ENCODE measurements at places on chromosomes 13 and 19.

DNA sequence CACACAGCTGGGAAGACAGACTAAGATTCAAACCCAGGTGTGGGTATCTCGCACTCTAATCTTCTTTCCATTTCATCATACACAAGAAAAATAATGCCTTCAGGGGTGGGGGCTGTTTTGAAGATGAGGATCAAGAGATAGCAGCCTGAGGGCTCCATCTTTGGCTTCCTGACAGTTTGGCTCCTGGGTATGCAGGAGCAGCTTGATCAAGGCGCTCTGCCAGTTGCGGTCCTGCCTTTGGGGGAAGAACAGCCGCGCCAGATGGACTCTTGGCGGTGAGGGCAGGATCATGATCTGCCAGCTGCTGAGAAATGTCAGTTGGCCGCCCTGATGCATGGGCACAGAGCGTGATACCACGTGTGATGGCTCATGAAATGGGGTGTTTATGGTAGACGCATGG, 119.1 kb downstream of the IER2 start:
- DNase-seq, result no peak

DNA sequence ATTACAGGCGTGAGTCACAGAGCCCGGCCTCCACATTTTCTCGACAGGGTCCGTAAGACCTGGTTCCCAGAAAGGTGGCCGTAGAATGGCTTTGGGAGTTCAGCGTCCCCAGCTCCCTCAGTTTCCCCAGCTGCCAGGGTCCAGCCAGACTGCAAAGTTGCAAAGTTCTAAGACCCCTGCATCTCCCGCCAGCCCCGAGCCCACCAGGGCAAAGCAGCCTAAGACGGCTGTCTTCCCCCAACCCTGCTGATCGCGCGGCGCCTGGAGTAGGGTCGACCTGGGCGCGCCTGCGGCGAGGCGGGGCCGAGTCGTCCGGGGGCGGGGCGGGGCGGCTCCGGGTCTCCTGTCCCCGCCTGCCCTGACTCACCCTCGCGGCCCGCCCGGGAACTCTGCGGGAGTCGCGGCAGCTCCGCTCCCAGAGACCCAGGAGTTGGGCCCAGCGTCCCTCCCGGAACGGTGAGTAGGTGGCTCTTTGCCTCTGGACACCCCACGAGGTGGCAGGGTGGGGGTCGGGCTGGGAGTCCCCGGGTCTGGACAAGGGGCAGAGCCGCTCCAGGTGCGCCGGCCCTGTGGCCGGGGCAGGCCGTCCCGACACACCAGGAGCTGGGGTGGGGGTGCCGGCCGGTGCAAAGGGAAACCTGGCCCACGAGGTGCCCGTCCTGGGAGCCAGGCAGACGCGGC, at the start of gene LRRC8E:
LRRC8E (plus strand) TSS at position 366 of the 681 bp plus-strand sequence. CDS start 7,094 bp downstream, outside the sequence.
- DNase-seq, result no peak

- no peak for DNase-seq
These were observed 6.0 kb downstream of the IRF2BP1 start for GRCh38 chr19:45879971-45880370.

DNA sequence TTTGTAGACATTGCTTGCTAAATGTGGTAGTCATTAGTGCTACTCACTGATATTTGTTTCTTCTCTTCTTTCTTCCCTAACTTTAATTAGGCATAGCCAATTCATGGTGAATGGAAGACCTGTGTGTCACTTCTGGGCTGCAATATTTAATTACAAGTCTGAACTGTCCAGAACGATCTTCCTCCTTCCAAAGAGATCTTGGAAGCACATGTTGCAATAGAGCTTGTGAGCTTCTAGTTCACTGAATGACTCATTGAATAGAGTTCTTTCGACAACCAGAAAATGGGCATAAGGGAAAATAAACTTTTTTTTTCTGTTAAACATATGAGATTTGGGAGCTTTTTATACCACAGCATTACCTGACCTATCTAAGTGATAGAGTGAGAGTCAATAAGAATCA, 1264.6 kb downstream of the PCDH9 start:
- no peak for DNase-seq

DNA sequence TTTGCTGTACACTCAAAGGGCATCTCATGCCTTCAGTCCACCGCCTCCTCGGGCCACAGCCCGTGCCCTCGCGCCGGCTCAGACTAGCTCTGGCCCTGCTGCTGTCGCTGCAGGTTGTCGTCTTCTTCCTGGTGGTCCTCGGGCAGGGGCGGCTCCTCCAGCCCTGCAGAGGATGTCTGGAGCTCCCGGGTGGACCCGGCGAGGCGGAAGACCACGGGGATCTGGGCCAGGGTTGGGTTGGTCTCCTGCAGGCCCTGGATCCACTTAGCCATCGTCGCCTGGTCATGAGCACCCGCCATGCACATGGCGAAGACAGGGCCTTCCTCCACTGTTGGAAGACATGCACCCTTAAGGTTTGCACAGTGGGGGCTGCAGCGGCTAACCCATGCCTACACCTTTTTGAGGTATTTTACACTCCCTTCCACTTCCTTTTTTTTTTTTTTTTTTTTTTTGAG, 489 bp upstream of the ZNF653 start:
- no peak for DNase-seq

DNA sequence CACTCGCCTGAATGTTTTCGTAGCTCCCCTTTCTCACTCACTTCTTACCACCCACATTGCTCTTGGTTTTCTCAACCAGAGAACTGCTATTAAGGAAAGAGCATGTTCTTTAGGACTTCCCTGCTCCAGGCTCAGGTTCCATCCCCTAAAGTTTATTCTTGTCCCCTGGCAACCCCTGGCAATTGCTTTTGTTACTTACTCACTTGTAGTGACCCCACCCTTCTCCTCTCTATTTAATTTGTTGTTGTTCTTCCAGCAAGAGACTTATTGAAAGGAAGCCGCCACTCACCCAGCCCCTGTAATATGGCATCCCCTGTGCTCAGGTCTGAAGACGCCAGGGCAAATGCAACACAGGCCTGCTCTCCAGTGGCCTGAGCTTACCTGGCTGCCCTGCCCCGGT, 233.7 kb upstream of the SOX21 start:
- no peak for DNase-seq

DNA sequence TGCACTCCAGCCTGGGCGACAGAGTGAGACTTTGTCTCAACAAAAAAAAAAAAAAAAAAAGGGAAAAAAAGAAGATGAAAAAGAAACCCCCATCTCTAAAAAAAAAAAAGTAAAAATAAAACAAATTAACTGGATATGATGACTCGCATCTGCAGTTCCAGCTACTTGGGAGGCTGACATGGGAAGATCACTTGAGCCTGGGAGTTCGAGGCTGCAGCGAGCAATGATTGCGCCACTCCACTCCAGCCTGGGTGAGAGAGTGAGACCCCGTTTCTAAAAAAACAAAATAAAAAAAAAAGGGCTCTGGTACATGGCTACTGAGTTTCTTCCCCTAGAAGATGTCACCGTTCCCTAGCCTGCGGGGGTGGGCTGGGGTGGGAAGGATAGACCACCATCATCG, 2.4 kb upstream of the CATSPERG start:
- no peak for DNase-seq

GRCh38 chr13:102233566-102234208, 168.2 kb downstream of the FGF14 start:
- DNase-seq, result peak; percentile 22

DNA sequence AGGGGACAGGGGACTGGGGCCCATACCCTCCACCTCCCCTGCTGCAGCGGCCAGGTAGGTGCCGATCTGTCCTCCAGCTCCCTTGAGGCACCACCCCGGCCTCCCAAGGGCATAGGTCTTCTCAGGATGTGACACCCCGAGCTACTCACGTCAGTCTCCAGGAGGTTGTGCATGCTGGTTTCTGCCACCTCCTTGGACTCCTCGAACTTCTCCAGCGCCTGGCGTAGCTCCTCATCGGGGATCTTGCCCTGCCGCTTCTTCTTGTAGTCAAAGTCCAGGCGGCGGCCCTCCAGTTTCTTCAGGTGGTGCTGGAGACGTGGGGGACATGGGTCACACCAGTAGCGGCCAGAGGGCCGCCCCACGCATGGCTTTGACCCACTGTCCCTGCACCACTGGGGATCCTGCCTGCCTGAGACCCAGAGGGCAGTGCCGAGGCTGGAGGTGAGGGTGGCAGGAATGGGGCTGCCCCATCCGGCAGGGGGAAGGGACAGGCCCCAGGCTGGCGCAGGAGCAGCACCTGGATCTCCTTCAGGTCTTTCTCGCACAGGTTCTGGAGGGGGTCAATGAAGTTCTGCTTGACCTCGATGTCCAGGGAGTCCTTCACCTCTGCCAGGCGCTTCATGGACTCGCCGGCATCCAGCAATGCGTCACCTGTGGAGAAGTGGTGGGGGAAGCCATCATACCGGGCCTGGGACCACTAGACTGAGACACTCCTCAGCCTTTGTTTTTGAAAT, 20.4 kb downstream of the MPND start:
- DNase-seq, result no peak

- DNase-seq, result no peak
These were observed 35.8 kb upstream of the ZNF724 start for GRCh38 chr19:23285948-23286347.

DNA sequence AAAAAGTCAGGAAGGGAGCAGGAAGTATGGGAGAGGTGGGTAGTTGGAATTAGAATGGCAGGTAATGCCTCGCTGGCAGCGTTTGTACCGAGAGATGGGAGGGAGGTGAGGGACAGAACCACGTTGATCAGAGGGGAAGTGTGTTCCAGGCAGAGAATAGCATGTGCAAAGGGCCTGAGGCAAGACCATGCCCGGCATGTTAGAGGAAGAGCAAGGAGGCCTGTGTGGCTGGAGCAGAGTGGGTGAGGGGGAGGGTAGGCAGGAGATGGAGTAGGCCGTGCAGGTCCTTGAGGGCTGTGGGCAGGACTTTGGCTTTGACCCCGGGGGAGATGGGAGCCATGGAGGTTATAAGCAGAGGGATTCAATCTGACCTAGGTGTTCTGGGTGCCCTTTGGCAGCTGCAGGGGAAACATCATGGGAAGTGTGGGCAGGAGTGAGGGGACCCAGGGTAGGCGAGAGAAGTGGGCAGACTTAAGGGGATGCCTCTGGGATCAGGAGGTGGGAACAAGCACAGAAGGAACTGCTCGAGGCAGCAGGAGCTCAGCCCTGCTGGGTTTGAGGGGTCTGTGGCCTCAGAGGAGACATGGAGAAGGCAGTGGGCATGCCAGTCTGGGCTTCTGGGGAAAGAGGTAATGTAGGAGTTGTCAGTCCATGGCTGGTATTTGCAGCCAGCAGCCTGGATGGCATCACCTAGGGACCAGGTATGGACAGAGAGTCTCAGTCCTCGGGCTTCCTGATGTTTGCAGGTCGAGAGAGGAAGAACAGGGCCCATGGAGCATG, 48.8 kb downstream of the CD320 start:
- no peak for DNase-seq

DNA sequence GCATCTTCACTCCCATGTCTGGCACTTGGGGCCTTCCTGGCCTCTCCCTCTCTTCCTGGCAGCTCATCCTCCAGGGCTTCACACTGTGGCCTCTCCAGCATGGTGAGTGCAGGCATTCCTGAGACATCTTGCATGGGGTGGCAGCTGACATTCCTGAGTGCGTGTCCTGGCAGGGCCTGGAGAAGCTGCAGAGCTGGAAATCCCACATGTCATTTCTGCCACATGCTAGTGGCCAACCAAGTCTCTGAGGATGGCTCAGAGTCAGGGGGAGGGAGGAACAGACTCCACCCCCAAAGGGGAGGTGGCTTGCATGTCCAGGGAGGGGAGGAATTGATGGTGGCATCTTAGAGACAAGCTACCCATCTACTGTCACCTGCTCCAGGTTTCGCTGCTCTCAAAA, 41.6 kb upstream of the AMER2 start:
- DNase-seq, result no peak

GRCh38 chr19:34082289-34083077, 89.8 kb upstream of the LSM14A start:
- DNase-seq, result no peak

GRCh38 chr13:99948907-99949678, 22.5 kb downstream of the ZIC5 start:
- DNase-seq, result no peak

GRCh38 chr19:47153266-47153665, 22.6 kb downstream of the SAE1 start:
- no peak for DNase-seq

DNA sequence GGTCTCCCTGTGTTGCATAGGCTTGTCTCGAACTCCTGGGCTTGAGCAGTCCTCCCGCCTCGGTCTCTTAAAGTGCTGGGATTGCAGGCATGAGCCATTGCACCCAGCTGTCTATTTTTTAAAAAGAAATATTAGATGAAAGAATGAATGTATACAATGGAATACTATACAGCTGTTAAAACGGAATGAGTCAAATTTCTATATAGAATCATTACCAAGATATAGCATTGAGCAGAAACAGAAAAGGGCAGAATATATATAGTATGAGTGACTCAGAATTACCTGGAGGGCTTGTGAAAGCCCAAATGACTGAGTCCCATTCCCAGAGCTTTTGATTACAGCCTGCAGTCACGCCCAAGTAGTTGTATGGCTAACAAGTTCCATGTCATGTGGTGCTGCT, 4.4 kb downstream of the DACT3 start:
- no peak for DNase-seq

DNA sequence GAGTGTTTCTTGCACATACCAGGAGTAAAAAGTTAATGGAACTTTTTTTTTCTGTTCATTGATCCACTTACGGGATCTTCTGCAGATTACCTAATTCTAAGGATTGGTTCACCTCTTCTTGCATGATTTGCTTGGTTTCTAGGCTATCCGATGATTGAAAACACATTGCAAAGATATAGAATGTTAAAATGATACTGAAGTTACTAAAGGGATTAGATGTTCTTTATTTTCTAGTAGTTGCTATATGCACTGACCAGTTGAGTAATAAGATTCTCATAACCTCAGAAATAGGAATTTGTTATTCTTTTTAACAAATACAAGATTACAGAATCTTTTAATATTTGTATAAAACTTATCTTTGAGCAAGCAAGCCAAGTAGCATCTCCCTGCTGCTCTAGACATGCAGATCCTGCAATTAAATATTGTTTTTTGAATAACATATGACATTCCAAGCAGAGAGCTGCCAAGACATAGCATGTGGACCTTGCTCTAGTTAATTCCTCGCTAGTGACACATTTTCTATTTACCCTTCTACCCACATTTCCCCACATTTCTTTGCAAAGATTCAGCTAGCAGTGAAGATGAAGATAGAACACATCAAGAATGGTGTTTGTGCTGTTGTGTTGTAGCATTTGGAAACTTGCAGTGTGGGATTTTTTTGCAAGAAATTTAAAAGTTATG, 51.7 kb upstream of the RNF113B start:
- DNase-seq, result no peak

GRCh38 chr19:42178791-42179674, 38.4 kb downstream of the DEDD2 start:
- peak; percentile 20 for DNase-seq

DNA sequence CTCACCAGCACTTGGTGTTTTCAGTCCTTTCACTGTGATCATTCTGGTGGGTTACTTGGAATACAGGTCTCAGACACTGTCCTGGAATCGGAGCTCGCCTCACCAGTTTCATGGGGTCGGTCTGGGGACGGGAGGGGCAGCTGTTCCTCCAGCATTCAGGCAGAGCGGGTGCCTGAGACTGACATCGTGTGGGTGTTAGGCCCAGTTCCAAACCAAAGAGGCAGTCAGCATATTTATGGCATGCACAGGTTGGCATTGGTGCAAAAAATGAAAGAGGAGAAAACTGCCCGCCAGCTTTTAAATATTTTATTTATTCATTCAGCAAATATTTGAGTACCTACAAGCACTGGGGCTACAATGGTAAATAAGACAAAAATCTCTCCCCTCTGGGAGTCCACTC, 20.1 kb downstream of the PLEKHF1 start:
- DNase-seq, result no peak
